ENCODE measurements at places on chromosomes 7 and 10. TPM values are rescaled to one million over a fixed set of nuclear protein-coding genes. Genes with fewer than 3 reads are reported as not detected.

TRIL gene
- not detected for total RNA-seq

SLC26A3 gene
- not detected for total RNA-seq

CTTNBP2 gene
- total RNA-seq = 0.29 TPM

NEUROG3 gene
- total RNA-seq = not detected

GCK gene
- total RNA-seq = not detected

CALML5 gene
- not detected for total RNA-seq

OR13A1 gene
- 0.05 TPM for total RNA-seq

SSC4D gene
- 1.4 TPM for total RNA-seq

All from A549 treated with Hydrocortisone at 1 μM for 4 hours (cell line).